ENCODE measurements at places on chromosomes 13 and 19. TPM values are rescaled to one million over a fixed set of nuclear protein-coding genes. Genes with fewer than 3 reads are reported as not detected.

- no peak for DNase-seq
Measured at GRCh38 chr13:23999424-23999823, 102.1 kb upstream of the C1QTNF9B start.

DNA sequence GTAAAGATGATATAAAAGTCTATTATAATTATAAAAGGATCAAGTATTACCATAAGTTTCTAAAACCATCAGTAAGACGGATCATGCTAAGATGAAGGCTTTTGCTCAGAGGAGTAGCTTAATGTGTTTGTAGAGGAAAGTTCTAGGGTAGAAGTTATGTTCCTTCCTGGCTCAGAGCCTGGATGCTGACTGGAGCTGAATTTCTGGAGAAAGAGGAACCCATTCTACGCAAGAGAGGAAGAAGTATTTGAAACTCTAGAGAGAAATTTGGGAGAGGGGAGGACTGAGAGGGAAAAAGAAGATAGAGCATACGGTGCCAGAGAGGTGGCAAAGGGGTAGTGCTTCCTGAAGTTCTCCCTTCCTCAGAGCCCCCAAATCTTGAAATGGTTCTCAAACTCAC lies 51.4 kb upstream of the SGCG start:
- no peak for DNase-seq

DNA sequence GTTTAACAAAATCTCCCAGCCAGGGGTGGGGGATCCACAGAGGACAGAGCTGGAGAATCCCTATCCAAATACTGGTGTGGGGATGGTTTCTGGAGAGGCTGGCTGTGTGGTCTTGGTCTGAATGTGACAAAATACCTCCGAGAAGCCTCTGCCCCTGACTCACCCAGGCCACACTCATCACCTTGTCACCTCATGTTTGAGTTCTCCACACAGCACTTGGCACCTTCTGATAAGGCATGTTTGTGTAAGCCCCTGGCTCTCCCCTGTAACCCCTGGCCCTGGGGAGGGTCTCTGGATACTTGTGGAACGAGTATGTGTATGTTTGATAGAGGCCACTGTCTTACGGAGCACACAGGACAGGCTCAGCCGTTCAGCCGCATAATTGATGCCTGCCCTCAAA lies 14.7 kb downstream of the TECR start:
- DNase-seq: no peak

DNA sequence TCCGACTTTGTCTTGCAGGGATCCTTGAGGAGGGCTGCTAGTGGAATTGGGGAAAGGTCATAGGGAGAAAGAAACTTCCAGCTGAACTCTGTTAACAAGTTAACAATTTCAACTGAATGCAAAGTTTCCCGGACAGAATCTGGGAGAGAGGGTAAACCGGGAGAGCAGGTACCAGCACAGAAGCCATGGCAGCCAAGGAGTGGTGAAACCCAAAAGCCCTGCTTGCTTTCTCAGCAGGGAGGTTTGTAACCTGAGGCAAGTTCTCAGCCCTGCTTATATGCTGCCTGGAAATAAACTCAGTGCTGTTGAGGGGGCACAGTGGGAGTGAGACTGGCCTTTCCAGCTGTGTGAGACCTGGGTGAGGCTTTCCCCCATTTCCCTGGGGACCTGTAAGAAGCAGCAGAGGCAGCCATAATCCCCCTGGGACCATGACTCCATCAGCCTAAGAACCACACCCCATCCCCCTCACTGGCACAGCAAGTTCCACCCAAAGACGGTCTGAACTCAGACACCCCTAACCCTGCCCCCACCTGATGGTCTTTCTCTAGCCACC lies 84.0 kb downstream of the SUCLA2 start:
- no peak for DNase-seq

GRCh38 chr13:85638815-85639393 lies 160.3 kb downstream of the SLITRK6 start:
- no peak for DNase-seq

- peak; percentile 69 for DNase-seq
Measured at GRCh38 chr13:35630551-35631275, 154.2 kb upstream of the MAB21L1 start.

DNA sequence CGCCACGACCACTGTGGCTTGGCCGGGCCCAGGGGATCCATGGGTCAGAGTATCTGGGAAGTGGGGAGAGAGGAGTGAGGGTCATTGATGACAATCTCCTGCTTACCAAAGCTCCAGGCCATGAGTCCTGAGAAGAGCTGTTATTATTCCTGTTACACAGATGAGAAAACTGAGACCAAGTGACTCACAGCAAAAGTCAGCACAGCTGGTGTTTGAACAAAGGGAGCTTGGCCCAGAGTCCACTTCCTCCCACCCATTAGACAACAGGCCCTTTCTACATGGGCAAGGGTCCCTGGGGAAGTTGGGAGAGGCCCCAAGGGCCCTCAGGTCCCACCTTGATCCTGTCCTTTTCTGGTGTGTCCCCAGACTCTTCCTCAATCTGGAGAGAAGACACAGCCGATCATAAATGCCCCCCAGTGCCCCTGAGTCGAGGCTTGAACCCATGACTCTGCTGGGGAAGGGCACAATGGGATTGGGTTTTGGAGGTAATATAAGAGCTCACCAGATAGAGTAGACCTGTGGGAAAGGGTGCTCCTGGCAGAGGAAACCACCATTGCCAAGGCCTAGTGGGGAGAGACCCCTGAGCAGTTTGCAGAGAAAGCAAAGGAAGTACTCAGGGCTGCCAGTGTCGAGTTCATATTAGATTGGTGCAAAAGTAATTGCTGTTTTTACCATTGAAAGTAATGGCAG lies 6.8 kb downstream of the FUT6 start:
- DNase-seq: peak; percentile 27

DNA sequence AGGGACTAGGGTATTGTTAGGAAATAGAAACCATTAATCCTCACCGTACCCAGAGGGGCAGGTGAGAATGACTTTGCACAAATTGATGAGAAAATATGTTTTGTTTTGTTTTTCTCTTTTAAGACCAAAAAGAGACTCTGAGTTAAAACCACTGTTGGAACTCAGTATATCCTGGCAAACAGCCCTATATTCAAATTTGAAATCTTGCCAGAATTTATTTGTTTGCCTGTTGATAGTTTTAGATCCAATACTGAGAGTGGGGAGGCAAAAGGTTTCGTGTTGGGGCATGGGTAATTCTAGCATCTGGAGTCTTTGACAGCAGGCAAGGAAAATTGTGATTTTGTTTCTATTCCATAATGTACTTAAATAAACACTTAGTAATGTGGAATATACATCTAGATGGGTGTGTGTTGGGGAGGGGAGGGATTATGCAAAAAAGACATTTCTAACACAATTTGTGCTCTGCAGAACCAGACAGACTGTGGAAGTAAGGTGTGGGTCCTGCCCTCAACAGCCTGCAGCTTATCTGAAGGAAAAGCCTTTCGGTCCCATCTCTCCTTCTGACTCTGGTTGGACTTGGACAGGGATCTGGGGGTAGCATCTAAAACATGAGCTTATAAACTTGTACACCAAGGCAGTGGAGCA lies 190.7 kb downstream of the OXGR1 start:
- DNase-seq: no peak

GRCh38 chr13:113002206-113002912 lies 33.3 kb downstream of the MCF2L start:
- DNase-seq: peak; percentile 96

GRCh38 chr19:10762656-10763055 lies 44.8 kb downstream of the DNM2 start:
- peak; percentile 55 for DNase-seq

- DNase-seq: peak; percentile 82
Measured at GRCh38 chr19:2171349-2172145, 7.8 kb downstream of the DOT1L start.

- DNase-seq: peak; percentile 4
Measured at GRCh38 chr13:77810430-77810829, 108.2 kb downstream of the EDNRB start.

GRCh38 chr19:19584356-19584755 lies 34.1 kb downstream of the PBX4 start:
- no peak for DNase-seq

DNA sequence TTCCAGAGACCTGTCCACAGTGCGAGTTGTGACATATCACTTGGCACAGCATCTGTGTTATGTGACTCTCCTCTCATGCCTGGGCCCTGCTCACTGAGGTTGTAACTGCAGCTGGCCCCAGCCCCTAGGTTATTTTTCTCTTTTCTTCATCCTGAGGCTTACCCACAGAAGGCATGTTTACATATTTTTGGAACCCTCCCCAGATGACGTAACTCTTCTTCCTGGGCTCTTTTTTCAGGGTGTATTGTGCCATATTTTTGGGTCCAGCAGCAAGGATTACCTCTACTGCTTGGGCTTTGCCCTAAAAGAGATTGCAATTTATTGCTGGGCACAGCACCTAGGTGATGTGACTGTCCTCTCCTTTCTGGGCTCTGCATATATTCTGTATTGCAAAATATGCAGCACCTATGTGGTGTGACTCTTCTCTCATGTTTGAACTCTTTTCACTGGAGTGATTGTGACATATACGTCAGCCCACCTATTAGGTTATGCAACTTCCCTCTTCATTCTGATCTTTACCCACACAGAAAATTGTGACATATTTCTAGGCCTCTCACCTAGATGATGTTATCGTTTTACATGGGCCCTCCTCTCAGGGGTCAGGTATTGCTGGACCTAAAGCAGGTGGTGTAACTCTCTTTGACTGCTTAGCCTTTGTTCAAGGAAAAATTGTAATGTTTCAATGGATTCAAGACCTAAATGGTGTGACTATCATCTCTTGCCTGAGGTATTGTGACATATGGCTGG lies 64.5 kb upstream of the ZNF724 start:
- no peak for DNase-seq

GRCh38 chr19:19256072-19256969 lies 16.8 kb downstream of the TM6SF2 start:
- peak; percentile 60 for DNase-seq

- no peak for DNase-seq
Measured at GRCh38 chr13:84294576-84294975, 412.3 kb upstream of the SLITRK1 start.

DNA sequence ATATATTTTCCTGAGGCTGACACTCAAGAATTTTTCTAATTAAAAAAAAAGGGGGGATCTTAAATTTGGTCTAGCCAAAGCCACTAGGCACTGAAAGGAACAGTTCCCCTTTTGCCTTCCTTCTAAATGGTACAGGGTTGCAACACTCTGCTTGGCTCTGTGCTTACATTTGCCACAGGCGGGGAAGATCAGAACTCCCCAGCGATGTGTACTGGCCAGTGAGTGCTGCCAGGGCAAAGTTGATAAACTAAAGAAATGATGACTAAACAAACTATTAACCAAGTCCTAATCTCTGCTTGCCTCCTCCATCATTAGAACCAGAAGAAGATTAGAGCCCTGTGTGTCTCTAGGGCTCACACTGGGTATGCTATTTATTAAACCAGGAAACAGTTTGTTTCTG lies 75.3 kb upstream of the SCEL start:
- DNase-seq: no peak

- DNase-seq: peak; percentile 90
Measured at GRCh38 chr19:42606660-42607351, 12.1 kb upstream of the CEACAM8 start.

- DNase-seq: no peak
Measured at GRCh38 chr13:42735010-42735409, 46.4 kb upstream of the FAM216B start.

DNA sequence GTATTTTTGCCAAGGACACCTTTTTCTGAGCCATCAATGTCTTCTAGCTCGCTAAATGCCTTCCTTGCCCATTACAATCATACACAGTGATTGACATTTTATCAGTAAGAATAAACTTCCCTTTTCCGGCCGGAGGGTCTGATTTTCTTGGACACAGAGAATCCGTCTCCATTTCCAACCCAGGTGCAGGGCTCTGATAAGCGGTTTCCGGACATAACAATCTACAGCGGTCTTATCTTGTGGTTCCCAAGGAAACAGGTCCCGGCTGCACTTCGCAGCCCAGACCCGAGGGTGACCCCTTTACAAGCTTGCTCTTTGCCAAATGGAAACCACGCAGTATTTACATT lies 5.1 kb upstream of the ZNF77 start:
- no peak for DNase-seq

GRCh38 chr19:37719927-37720265 lies 335 bp upstream of the ZNF607 start:
- DNase-seq: no peak

- DNase-seq: peak; percentile 89
Measured at GRCh38 chr19:38389101-38389925, 816 bp downstream of the SPRED3 start.

- DNase-seq: peak; percentile 87
Measured at GRCh38 chr19:45876411-45877197, 9.3 kb downstream of the IRF2BP1 start.

DNA sequence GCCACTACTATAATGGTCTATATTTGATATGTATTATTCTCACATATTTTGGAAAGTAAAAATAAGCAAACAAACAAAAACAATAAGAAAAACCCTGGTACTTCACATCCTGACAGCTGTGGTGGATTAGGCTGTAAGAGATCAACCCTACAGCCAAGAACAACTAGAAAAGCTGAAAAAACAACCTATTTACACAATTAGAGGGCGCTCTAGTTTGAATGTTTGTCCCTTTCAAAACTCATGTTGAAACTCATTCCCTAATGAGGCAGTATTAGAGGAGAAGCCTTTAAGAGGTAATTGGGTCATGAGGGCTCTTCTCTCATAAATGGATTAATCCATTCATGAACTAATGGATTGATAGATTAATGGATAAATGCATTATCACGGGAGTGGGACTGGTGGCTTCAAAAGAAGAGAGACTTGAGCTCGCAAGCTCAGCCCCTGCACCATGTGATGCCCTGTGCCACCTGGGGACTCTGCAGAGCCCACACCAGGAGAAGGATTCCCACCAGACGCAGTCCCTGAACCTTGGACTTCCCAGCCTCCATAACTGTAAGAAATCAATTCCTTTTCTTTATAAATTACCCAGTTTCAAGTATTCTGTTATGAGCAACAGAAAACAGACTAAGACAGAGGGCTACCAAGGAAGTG lies 733.9 kb upstream of the ARGLU1 start:
- DNase-seq: peak; percentile 19

- DNase-seq: no peak
Measured at GRCh38 chr13:92224052-92224821, 825.8 kb downstream of the GPC5 start.

DNA sequence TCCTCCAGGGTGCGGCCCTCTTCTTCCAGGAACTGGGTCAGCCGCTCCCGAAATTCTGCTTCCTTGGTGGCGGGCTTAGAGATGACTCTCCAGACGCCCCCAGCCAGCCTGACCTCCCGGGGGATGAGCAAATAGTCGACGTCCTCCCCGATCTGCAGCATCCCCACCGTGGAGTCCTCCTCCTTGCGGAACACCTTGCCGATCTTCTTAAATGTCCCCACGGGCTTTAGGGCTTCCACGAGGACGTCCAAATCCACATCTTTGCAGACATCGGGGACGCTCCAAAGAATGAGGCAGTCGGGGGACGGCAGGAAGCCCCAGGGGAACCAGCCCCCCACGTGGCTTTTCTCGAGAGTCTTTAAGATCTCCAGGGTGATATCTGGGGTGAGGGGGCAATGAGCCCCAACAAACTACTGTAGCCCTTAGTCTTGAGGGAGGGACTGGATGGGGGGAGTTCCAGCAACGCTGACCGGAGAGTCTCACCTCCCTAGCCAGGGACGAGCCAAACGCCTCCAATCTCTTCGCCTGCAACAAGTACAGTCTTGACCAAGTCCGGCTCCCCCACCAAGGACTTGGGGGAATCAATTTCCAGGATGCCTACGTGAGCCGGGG lies 608 bp downstream of the CCDC8 start:
- peak; percentile 55 for DNase-seq

IGFL3 gene
- total RNA-seq: not detected

C19orf33 gene
- 5.1 TPM for total RNA-seq

NUFIP1 gene
- total RNA-seq: 10.9 TPM

CCNE1 gene
- total RNA-seq: 60.9 TPM

GIPC3 gene
- total RNA-seq: 0.11 TPM

ZNF30 gene
- total RNA-seq: 6.3 TPM

C1QTNF9 gene
- 0.10 TPM for total RNA-seq

COX6B1 gene
- 605 TPM for total RNA-seq

HSH2D gene
- 0.07 TPM for total RNA-seq

CATSPERD gene
- total RNA-seq: 0.03 TPM

PRKCG gene
- total RNA-seq: 1.7 TPM
